Hepatic stellate cell (primary cell): ENCODE measurements at places on chromosomes 1 and 21.
A peak's percentile ranks its signal among the peaks of the same experiment; 100 is the strongest.

DNA sequence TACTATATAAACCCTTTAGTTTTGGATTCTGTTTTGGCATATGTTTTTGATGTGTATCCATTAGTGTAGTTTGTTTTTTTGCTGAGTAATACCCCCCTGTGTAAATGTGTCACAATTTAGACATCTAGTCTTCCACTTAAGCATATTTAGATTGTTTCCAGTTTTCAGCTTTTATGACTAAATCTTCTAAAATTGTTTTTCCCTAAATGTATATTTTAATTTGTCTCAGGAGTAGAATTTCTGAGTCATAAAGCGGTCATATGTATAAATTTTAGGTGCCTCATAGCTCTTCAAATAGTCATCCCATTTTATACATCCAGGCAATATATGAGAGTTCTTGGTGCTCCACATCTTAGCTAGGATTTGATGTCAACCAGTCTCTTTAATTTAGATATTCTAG lies 1348.0 kb downstream of the MRPL39 start:
- DNase-seq = no peak

- no peak for DNase-seq
Observed at GRCh38 chr1:42774928-42775526, 8.0 kb downstream of the C1orf50 start.

GRCh38 chr1:172815740-172816139 lies 156.8 kb downstream of the FASLG start:
- no peak for DNase-seq

DNA sequence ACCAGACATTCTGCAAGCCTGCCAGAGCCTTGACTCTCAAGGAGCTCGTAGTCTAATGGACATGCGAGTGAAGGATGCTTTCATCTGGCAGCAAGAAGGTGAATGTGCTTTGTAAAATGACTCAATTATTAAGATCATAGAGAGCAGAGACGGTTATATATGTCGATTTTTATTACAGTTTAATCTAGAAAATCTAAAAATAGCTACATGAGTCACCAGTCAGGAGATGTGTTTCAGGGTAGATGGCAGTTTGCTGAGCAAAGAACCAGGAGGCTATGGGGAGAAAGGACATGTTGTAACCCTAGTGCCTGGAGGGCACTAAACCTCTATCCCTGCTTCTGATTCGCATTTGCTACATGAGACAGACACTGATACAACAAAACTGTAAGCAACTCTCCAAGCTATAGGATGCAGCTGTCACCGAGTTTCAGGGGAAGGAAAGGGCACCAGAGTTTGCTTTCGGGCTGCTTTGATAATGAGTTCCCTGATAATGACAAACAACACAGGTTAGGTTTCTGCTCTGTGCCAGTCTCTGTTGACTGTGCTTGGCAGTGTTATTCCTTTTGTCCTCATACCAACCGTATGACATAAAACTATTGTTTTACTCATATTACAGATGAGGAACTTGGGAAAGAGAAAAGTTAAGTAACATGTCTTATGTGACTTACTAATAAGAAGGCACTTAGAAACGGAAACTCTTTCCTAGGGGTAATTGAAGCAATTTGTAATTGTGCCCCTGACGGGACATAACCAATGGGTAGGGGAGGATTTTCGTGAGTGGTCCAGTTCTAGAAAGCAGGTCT lies 43.2 kb downstream of the C1orf198 start:
- DNase-seq = peak; percentile 72

- DNase-seq = peak; percentile 29
Observed at GRCh38 chr1:108149796-108150467, 50.2 kb downstream of the SLC25A24 start.

- no peak for DNase-seq
Observed at GRCh38 chr1:39509360-39510009, 18.0 kb downstream of the BMP8A start.

DNA sequence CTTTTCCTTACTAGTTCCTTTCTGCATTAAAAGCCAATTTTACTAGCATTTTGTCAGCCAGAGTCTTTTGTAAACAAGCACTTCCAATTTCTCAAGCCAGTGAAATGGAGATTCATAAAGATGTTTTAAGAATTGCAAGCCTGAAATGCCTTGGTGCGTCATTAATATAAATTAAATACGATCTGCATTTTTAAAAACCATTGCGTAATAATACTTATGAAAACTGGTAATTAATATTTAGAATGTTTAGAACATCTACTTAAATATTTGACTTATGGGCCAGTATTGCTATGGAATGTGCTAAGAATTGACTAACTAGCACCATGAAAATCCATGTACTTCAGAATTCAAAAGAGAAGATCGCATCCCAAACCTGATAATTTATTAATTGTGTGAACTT lies 89.1 kb upstream of the PROX1 start:
- no peak for DNase-seq

DNA sequence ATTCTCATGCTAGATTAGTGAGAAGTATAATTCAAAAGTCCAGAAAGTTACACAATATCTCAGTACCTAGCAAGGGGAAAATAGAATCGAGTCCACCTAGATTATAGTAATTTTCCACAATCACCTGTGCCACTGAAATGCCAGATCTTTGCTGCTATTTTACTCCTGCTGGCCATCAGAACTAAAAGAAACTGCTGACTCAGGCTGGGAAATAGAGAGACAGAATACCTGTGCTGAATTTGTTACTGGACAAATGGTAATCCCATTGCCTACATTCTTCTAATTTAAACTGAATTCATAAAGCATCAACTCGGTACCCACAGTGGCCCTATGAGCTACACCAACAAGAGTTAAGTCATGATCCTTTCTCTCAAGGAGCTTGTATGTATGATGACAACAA lies 55.0 kb downstream of the USH2A start:
- no peak for DNase-seq

GRCh38 chr21:36186081-36186480 lies 29.5 kb downstream of the DOP1B start:
- no peak for DNase-seq

DNA sequence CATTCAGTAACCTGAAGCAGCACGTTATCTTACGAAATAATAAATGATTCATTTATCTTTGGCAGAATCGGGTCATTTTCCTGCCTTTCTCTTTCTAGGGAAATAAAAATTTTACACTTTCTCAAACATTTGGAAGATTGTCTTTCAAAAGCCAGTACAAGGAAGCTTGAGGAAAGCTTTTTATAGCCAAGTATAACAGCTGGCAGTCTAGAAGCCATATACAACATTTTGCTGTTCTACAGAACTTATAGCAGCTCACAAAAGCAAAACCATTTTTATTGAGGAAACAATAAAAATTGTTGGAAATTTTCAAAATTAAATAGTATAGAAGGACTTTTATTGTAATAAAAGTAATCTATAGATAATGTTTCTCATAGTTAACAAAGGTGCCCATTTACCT lies 448.6 kb downstream of the SMYD3 start:
- DNase-seq = no peak

GRCh38 chr1:184909019-184909418 lies 65.3 kb downstream of the NIBAN1 start:
- no peak for DNase-seq

- DNase-seq = no peak
Observed at GRCh38 chr21:45303091-45303615, 15.5 kb upstream of the POFUT2 start.

GRCh38 chr1:245810789-245811337 lies 656.1 kb downstream of the KIF26B start:
- no peak for DNase-seq

- no peak for DNase-seq
Observed at GRCh38 chr1:9375912-9376311, 83.2 kb downstream of the SPSB1 start.

GRCh38 chr1:32848354-32849063 lies 22.2 kb downstream of the FNDC5 start:
- no peak for DNase-seq

- peak; percentile 28 for DNase-seq
Observed at GRCh38 chr1:24308365-24309015, 10.7 kb upstream of the GRHL3 start.

- DNase-seq = peak; percentile 61
Observed at GRCh38 chr1:234933475-234933874, 195.2 kb downstream of the TOMM20 start.

DNA sequence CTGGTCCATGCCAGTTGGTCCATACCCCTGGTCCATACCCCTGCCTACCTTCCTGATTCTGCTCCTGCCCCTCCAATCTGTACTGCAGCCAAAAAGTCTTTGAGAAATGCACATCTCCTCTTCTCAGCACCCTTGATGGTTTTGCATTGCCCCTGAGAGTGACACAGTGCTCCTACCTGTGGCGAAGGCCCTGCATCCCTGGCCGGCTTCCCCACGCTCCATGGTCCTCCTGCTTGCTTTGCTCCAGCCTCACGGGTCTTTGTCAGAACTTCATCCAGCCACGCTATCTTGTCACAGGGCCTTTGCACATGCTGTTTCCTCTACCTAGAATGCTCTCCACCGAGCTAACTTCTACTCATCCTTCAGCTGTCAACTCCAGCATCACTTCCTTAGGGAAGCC lies 32.2 kb upstream of the TTC4 start:
- DNase-seq = no peak

DNA sequence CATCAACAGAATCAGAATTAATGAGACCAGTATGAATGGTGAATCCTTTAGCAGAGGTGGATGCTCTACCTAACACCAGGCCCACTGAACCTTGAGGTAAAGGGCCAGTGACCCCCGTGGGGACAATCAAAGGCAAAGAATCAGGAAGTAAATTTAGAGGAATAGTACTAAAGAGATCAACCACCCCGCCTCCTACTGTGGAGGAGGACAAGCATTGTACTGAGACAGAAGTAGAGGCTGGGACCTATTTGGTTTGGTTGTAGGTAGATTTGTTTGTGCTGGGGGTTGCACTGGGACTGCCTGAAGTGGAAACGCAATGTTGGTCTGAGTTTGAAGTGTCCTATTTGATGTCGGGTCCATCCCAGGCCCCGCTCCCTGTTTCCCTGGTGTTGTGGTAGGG lies 9.5 kb downstream of the CD48 start:
- DNase-seq = no peak
